ENCODE measurements at places on chromosomes 6 and 20. TPM values are rescaled to one million over a fixed set of nuclear protein-coding genes. Genes with fewer than 3 reads are reported as not detected.

DNA sequence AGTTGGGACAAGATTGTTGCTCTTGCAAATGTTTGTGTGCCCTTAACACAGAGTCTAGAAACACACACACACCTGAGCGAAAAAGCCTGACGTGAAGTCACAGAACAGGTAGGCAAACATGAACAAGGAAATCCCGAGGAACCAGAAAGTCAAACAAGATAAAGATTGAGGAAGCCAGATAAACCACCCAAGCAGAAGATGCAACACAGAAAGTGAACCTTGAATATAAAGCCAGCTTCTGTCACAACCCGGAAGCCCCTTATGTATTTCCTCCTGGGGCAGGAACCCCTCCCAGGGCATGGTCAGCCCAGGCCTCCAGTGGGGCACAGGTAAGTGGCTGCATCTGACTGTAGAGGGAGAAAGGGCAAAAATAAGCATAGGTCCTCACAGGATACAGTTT, 158.2 kb upstream of the SUPT3H start:
- no peak for DNase-seq

- DNase-seq, result no peak
These were observed 87.0 kb downstream of the OR2B2 start for GRCh38 chr6:27825025-27825793.

DNA sequence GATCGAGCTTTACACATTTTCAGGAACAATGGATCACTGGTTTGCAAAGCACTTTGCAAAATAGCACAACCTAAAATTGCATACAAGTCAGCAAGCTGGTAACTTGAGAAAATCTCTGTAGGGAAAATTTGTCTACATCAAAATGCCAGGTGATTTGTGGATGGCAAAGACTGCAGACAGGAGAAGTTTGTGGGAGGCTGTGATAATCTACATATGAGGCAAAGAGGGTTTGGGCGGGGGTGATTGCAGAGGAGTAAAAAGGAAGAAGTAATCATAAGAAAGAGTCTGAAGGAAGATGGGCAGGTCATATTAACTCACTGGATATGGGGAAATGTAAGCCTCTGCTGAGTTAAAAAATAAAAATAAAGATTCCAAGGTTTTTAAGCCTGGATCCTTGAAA, 166.3 kb upstream of the STXBP5 start:
- DNase-seq, result no peak

GRCh38 chr6:157831018-157831369, 7.9 kb downstream of the SNX9 start:
- DNase-seq, result no peak

DNA sequence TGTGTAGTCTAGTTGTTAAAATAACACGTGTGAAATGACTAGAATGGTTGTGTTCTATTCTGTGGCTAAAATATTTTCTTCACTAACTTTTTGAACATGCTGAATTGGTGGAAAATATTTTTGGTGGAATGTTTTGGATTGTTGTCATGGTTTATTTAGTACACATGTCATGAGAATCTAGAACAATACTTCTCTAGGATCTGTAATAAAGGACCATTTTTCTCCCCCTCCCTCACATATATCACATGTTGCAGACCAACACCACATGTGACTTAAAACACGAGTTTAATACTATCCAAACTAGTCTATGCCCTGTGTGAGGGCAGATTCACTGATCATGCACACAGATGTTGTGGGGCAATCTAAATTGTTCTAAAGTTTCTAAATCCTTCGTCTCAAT, 29.2 kb downstream of the FIG4 start:
- DNase-seq, result no peak

- DNase-seq, result no peak
These were observed 208.8 kb downstream of the TBC1D7 start for GRCh38 chr6:13119549-13119948.

DNA sequence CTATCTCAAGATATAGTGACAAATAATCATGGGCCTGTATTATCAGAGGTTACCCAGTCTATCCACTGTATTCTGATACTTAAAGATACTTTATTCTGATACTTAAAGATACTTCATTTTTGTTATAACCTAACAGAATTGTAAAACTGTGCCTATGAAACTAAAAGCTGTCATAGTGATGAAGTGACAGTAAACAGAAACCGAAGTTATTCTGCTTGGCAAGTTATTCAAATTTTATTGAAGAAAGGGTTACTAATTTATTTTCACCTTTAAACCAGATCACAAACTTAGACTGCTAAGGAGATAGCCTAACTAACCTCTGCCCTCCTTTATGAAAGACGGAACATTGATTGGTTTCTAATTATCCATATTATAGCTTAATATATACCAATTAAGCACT, 604.6 kb upstream of the IMPG1 start:
- DNase-seq, result no peak

GRCh38 chr6:123859291-123859690, 55.6 kb downstream of the NKAIN2 start:
- no peak for DNase-seq

Gene CCND3
- total RNA-seq, result 47.8 TPM
